ENCODE measurements at places on chromosomes 13 and 19. TPM values are rescaled to one million over a fixed set of nuclear protein-coding genes. Genes with fewer than 3 reads are reported as not detected.

The NUFIP1 gene
- 6.0 TPM for total RNA-seq

The SPRED3 gene
- total RNA-seq, result 1.2 TPM

The MCEMP1 gene
- total RNA-seq, result not detected

The C13orf46 gene
- total RNA-seq, result 7.3 TPM

The GPR4 gene
- not detected for total RNA-seq

The IGFL2 gene
- not detected for total RNA-seq

The CYP2A6 gene
- total RNA-seq, result not detected

The LMTK3 gene
- total RNA-seq, result 5.1 TPM

The KLHL26 gene
- 11.4 TPM for total RNA-seq

The ZNF175 gene
- 7.4 TPM for total RNA-seq

The DCLK1 gene
- not detected for total RNA-seq

The MCOLN1 gene
- total RNA-seq, result 13.2 TPM

The PCDH20 gene
- not detected for total RNA-seq

The DNAJC15 gene
- total RNA-seq, result 12.5 TPM

The KANK3 gene
- 2.7 TPM for total RNA-seq

The DIRAS1 gene
- total RNA-seq, result not detected

The STRN4 gene
- 77.9 TPM for total RNA-seq

The CEBPA gene
- total RNA-seq, result 0.10 TPM

The SLC25A41 gene
- 0.42 TPM for total RNA-seq

The TTYH1 gene
- 1.2 TPM for total RNA-seq

The POSTN gene
- not detected for total RNA-seq

The KRTDAP gene
- not detected for total RNA-seq

The TEX29 gene
- total RNA-seq, result 0.83 TPM

The GFY gene
- total RNA-seq, result not detected

The CAMSAP3 gene
- total RNA-seq, result 0.57 TPM

The RNF113B gene
- not detected for total RNA-seq

The LHB gene
- not detected for total RNA-seq

The LGALS14 gene
- not detected for total RNA-seq

The NLRP4 gene
- total RNA-seq, result not detected

The ZNF506 gene
- 26.7 TPM for total RNA-seq

The SULT2A1 gene
- total RNA-seq, result not detected

The SIRT6 gene
- total RNA-seq, result 35.2 TPM

The COX7A1 gene
- total RNA-seq, result not detected

The ZNF560 gene
- total RNA-seq, result not detected

The CEACAM16 gene
- total RNA-seq, result not detected

The CABP5 gene
- not detected for total RNA-seq
